Mesothelial cell of epicardium (in vitro differentiated cells): ENCODE measurements at places on chromosomes 2 and 18. TPM values are rescaled to one million over a fixed set of nuclear protein-coding genes. Genes with fewer than 3 reads are reported as not detected.

CIB4 gene
- not detected in 3 replicates for total RNA-seq

DLX2 gene
- 9.7 to 11.8 TPM (median 10.7 TPM) in 3 replicates for total RNA-seq

LIMS4 gene
- total RNA-seq = 0.82 to 1.8 TPM (median 1.2 TPM) in 3 replicates

GRCh38 chr2:196675963-196676362, 36.4 kb downstream of the CCDC150 start:
- H3K4me1 ChIP-seq = peaks cover 6% of the 10 kb centered on the region
- DNase-seq = no peak
- no peak overlapping the region for H3K4me3 ChIP-seq
- H3K27ac ChIP-seq = no peak overlapping the region
- no peaks in the 10 kb centered on the region for H3K27me3 ChIP-seq
- H3K36me3 ChIP-seq = peaks cover 5% of the 10 kb centered on the region

DNA sequence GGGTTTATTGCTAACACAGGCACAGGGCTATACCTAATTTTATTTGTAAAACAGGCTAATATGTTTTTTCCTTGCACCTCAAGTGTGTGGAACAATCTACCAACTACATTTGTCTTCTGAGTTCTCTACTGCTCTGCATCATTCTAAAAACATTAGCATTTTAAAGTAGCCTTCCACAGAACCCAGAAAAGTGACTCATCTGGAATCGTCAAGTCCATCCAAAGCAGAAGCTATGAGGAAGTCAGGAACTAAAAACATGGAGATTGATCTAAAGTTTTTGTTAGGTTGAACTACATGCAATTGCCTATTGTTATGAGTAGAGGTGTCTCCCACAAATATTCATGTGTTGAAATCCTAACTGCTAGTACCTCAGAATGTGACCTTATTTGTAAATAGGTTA, 70.9 kb downstream of the SUCLG1 start:
- H3K4me1 ChIP-seq = peaks cover 6% of the 10 kb centered on the region
- no peak for DNase-seq
- peaks cover 21% of the 10 kb centered on the region for H3K27me3 ChIP-seq
- no peak overlapping the region for H3K27ac ChIP-seq
- no peaks in the 10 kb centered on the region for H3K36me3 ChIP-seq

- no peak overlapping the region for H3K27ac ChIP-seq
- H3K4me3 ChIP-seq = no peak overlapping the region
- DNase-seq = no peak
- H3K27me3 ChIP-seq = no peaks in the 10 kb centered on the region
Observed at GRCh38 chr2:98601532-98602132, 6.7 kb downstream of the COA5 start.

MC5R gene
- total RNA-seq = not detected in 3 replicates

RAB6C gene
- 0.16 to 0.18 TPM in 2 of 3 replicates, not detected in the other for total RNA-seq

- no peak overlapping the region for H3K4me3 ChIP-seq
- H3K27me3 ChIP-seq = no peaks in the 10 kb centered on the region
- no peaks in the 10 kb centered on the region for H3K4me1 ChIP-seq
- no peak overlapping the region for H3K27ac ChIP-seq
Observed at GRCh38 chr2:232588031-232588430, 37.5 kb downstream of the EIF4E2 start.

DNA sequence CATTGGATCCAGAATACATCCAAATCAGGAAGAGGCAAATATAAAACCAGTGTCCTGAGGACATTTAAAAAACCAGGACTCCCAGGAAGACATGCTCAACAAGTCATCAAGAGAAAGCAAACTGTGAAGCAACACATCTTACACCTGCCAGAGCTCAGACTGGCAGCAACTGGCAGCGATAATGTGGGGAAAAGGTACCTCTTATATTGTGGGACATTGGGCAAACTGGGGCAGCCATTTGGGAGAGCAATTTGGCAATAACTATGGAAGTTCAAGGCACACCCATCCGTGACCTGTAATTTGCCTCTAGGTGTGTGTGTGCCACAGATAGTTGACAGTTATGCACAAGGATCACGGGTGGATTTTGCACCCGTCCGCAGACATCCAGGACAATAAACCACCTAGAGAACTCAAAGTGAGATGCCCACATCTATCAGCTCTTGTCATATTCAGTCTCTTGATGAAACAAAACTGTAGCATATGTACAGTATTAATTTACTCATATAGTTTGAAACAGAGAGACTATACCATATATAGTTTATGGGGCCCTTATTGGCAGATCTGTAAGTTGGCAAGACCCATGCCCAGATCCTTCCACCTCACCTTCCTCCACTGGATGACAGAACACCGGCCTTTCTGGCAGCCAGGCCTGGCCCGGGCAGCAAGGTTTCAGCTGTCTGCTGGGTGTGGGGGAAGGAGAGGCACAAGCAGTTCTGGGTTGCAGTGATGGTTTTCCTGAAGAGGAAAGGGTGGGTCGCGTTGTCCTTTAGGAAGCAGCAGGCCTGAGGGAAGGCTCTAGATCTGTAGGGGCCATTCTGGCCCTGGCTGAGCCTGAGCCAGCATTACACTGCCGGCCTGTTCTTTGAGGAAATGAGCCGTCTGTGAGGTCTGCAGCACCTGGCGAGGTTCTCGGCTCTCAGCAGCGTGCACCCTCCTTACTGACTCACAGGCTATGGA, 18.8 kb downstream of the HJURP start:
- H3K4me3 ChIP-seq = no peak overlapping the region
- H3K36me3 ChIP-seq = peaks cover 22% of the 10 kb centered on the region
- no peaks in the 10 kb centered on the region for H3K27me3 ChIP-seq
- no peak for DNase-seq
- H3K4me1 ChIP-seq = peaks cover 10% of the 10 kb centered on the region

DNA sequence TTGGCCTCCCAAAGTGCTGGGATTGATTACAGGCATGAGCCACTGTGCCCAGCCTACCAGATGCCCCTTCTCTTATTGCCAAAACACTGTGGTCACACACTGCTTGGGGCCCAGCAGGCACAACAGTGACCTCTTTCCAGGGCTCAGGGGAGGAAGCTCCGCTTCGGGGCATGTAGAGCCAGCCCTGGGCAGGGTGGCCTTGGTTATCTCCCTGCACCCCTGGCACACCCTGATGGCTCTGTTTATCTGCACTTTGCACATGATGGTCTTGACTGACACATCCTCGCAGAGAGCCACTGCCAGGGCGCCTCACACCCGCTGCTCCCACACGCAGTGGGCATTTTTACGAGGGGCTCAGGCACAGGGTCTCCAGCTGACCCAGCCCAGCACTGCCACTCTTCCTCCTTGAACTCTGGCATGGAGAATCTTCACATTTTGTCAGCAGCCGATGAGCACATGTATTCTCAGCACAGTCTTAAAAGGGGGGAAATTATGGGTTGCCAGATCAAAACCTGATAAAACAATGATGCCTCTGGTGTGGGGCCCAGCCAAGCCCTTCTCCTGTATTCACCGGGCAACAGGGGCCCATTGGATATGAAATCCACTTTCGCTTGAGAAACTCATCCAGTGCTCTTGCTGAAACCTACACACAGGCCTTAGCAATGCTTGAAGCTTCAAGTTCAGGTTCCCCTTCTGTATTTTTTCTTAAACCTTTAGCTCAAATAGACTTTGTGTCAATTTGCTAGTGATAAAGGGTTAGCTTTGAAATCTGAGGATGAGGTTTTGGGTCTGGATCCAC, 5.9 kb downstream of the GYPC start:
- no peaks in the 10 kb centered on the region for H3K36me3 ChIP-seq
- H3K4me3 ChIP-seq = no peak overlapping the region
- peaks cover 54% of the 10 kb centered on the region for H3K4me1 ChIP-seq
- no peaks in the 10 kb centered on the region for H3K27me3 ChIP-seq
- no peak for DNase-seq
- no peak overlapping the region for H3K27ac ChIP-seq

MOGAT1 gene
- not detected in 3 replicates for total RNA-seq

DNA sequence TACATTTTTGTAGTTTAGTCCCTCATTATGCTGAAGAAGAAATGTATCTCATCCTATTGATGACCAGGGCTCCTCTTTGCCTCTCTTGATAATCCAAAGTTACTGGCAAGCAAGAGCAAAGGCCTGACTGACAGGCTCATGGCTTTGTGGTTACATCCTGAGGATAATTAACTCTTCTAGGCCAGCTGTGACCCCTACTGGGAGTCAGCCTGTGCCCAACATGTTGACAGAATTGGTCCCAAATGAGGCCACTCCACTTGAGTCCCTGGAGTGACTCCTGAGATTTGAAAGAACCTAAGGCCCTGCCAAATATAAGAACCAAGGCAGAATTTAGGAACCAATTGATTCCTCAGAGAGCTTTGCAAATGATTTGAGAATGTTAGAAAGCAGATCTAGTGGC, 973.8 kb upstream of the CELF4 start:
- H3K27me3 ChIP-seq = no peaks in the 10 kb centered on the region
- H3K4me1 ChIP-seq = no peaks in the 10 kb centered on the region
- H3K36me3 ChIP-seq = no peaks in the 10 kb centered on the region
- DNase-seq = no peak
- H3K27ac ChIP-seq = no peak overlapping the region

GRCh38 chr2:174634130-174635014, 36.8 kb upstream of the WIPF1 start:
- no peak for DNase-seq
- H3K36me3 ChIP-seq = no peaks in the 10 kb centered on the region
- no peaks in the 10 kb centered on the region for H3K27me3 ChIP-seq

GRCh38 chr2:201975434-201975833, 58.2 kb upstream of the FZD7 start:
- H3K27me3 ChIP-seq = no peaks in the 10 kb centered on the region
- H3K4me1 ChIP-seq = peaks cover 46% of the 10 kb centered on the region
- H3K36me3 ChIP-seq = no peaks in the 10 kb centered on the region
- no peak for DNase-seq
- no peak overlapping the region for H3K27ac ChIP-seq

POU3F3 gene
- not detected in 3 replicates for total RNA-seq

DNA sequence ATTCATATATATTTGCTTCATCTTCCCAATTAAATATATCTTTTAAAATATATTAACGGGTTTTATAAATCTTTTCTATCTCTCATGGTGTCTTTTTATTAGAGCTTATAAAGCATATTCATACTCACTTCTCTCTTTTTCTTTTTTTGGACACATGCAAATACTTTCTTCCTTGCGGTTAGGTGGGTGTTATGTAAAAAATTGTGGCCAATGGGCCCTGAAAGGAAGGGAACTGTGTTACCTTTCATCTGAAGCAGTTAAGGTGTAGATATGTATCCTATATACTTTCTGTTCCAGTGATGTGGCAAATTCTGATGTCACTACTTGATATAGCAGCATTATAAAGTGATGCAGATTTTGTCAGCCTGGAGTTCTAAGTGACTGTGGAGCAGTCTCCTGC, 714.5 kb downstream of the PLCL1 start:
- H3K4me1 ChIP-seq = no peaks in the 10 kb centered on the region
- DNase-seq = no peak
- no peak overlapping the region for H3K27ac ChIP-seq
- no peak overlapping the region for H3K4me3 ChIP-seq
- peaks cover 2% of the 10 kb centered on the region for H3K27me3 ChIP-seq
- H3K36me3 ChIP-seq = no peaks in the 10 kb centered on the region

DNA sequence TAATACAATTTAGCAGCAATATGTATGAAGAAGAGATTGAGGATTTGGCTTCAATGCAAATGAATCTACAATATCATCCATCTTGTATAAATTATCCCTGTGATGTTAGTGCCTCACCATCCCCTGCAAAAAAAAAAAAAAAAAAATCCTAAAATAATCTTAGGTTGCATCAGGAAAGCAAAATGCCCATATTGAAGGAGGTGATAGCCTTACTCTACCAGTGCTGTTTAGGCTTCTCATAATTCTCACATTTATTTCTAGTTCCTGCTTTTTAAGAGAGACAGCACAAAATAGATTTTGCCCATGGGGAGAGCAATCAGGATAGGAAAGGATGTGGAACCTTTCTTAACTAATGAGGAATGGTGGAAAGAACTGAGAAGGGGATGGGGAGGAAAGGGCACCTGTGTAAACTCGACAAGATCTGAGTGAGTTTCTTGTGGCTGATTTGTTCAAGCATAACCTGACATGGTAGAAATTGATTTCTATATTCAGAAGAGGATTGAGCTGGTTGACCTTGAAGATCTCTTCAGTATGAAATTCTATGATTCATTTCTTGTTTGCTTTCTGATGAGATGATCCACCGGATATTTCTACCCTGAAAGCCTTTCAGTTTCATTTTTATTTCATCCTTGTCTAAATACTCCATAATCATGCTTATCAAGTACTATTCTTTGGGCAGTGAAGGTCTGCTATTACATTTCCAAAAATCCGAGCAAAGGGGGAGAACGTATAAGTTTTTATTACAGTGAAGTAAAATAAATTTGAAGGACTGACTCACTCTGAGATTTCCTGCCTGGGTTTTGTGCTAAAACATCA, 391.2 kb downstream of the PTPRM start:
- no peaks in the 10 kb centered on the region for H3K36me3 ChIP-seq
- no peak for DNase-seq
- no peaks in the 10 kb centered on the region for H3K27me3 ChIP-seq
- H3K27ac ChIP-seq = no peak overlapping the region
- peaks cover 15% of the 10 kb centered on the region for H3K4me1 ChIP-seq

- no peak overlapping the region for H3K4me3 ChIP-seq
- H3K4me1 ChIP-seq = peaks cover 8% of the 10 kb centered on the region
- peaks cover 58% of the 10 kb centered on the region for H3K36me3 ChIP-seq
- H3K27me3 ChIP-seq = no peaks in the 10 kb centered on the region
- H3K27ac ChIP-seq = peak overlapping the region; percentile 51
- no peak for DNase-seq
Observed at GRCh38 chr2:218745559-218746469, 35.2 kb downstream of the TTLL4 start.

DNAJC5G gene
- 0.18 to 0.27 TPM in 2 of 3 replicates, not detected in the other for total RNA-seq

MCEE gene
- total RNA-seq = 17.0 to 17.8 TPM (median 17.4 TPM) in 3 replicates

DNA sequence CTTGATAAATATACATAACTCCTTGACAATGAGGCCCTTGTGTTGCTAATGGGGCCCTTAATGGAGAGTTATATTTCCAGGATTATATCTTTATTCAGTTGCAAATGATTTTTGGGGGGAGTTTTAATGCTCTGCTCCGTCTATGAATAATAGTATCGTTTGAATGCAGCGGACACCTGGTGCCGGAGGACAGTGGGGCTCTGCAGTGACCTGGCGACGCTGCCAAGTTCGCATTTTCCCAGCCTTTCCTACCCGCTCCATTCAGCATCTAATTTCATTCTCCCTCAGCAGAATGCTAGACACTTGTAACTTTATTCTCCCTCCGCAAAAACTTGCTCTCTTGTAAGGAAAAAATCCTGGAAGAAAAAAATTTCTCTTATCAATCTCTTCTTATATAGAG, 257.6 kb upstream of the SALL3 start:
- peaks cover 7% of the 10 kb centered on the region for H3K4me1 ChIP-seq
- peaks cover 60% of the 10 kb centered on the region for H3K27me3 ChIP-seq
- no peak overlapping the region for H3K27ac ChIP-seq
- no peaks in the 10 kb centered on the region for H3K36me3 ChIP-seq
- no peak for DNase-seq

GRCh38 chr2:241274127-241274526, 41.3 kb downstream of the HDLBP start:
- no peak overlapping the region for H3K27ac ChIP-seq
- no peaks in the 10 kb centered on the region for H3K27me3 ChIP-seq
- H3K4me1 ChIP-seq = peaks cover 28% of the 10 kb centered on the region
- H3K4me3 ChIP-seq = no peak overlapping the region
- DNase-seq = no peak

DNA sequence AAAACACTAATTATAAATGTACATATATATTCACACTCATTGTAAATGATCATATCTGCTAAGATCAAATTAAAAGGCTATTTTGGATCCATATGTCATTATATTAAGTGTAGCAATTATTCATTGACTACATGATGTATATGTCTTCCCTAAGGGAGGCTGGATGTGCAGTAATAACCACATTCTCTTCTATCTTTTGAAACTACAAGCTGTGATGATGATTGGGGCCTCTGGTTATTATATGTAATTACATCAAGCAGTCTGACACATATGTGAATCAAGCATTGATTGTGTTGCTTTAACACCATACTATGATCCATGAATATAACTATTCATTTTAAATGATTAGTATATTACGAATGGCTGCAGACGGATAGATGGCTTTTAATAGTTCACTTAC, 1973.4 kb downstream of the SUCLG1 start:
- no peak overlapping the region for H3K4me3 ChIP-seq
- no peaks in the 10 kb centered on the region for H3K4me1 ChIP-seq
- DNase-seq = no peak
